ENCODE measurements at places on chromosomes 3 and 15. TPM values are rescaled to one million over a fixed set of nuclear protein-coding genes. Genes with fewer than 3 reads are reported as not detected.

Gene BFSP2
- not detected for total RNA-seq

Gene LRRC31
- total RNA-seq, result not detected

Gene GOLGA6L9
- 1.5 TPM for total RNA-seq

Gene PPARG
- 14.9 TPM for total RNA-seq

Gene PCLAF
- 53.2 TPM for total RNA-seq

Gene GP5
- 0.17 TPM for total RNA-seq

Gene CRYGS
- 1.0 TPM for total RNA-seq

Gene LINGO1
- not detected for total RNA-seq

Gene ANKUB1
- not detected for total RNA-seq

Gene ZNF501
- 16.0 TPM for total RNA-seq

Gene PCSK6
- 1.0 TPM for total RNA-seq

Gene ZFYVE19
- 23.6 TPM for total RNA-seq

Gene CHRNA3
- not detected for total RNA-seq

Gene TEX55
- not detected for total RNA-seq

Gene SUMF1
- 50.0 TPM for total RNA-seq

Gene SNTN
- total RNA-seq, result not detected
